Muscle of arm (tissue), 14 donors: ENCODE measurements at places on chromosomes 16 and 17. TPM values are rescaled to one million over a fixed set of nuclear protein-coding genes. Genes with fewer than 3 reads are reported as not detected.

DNA sequence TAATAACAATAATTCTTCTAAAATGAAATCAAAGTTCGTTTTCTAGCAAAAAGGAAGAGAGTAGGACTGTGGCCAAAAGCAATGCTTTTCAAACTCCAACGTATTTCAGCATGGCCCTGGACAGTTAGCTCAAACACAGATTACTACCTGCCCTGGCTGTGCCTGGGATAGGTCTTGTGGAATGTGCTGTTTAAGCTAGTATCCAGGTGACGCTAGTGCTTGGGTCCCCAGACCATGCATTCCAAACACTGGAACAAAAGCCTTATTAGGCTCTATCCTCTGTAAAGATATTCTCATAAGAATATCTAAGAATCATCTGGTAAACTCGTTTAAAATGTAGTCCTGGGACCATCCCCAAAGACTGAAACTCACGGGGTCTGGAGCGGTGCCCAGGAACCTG, 52.6 kb upstream of the MEAK7 start:
- DNase-seq, result no peak

KCNH4 gene
- polyA plus RNA-seq, result 0.07 TPM

- no peak for DNase-seq
Observed at GRCh38 chr16:89300311-89300975, 82.9 kb downstream of the ZNF778 start.

HSD11B2 gene
- 8.6 TPM for polyA plus RNA-seq

APOBR gene
- 0.59 TPM for polyA plus RNA-seq

NTN1 gene
- 7.2 TPM for polyA plus RNA-seq

SLC7A5 gene
- 11.8 TPM for polyA plus RNA-seq

GRCh38 chr16:89898201-89898967, 20.3 kb upstream of the MC1R start:
- DNase-seq, result no peak

- no peak for DNase-seq
Observed at GRCh38 chr17:27810211-27810901, 10.0 kb upstream of the NOS2 start.

MT2A gene
- polyA plus RNA-seq, result 20.3 TPM

DNA sequence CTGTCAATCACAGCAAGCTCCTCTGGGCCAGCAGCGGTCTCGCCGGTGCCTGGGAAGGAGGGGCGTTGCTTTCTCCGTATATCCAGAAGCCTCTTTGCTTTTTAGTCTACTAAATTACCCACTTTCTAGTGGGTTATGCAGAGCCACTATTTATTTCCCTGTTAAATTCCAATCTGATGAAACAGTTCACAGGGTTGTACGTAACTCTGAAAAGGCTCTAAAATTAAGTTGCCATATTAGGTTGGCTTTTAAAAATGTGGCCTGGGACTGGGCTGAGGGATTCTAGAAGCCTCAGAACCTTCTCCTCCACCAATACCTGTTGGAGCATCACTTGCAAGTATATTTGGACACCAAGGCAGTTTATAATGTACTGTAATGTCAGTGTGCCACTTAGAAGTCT, 27.2 kb downstream of the MARCHF10 start:
- DNase-seq, result no peak

DNA sequence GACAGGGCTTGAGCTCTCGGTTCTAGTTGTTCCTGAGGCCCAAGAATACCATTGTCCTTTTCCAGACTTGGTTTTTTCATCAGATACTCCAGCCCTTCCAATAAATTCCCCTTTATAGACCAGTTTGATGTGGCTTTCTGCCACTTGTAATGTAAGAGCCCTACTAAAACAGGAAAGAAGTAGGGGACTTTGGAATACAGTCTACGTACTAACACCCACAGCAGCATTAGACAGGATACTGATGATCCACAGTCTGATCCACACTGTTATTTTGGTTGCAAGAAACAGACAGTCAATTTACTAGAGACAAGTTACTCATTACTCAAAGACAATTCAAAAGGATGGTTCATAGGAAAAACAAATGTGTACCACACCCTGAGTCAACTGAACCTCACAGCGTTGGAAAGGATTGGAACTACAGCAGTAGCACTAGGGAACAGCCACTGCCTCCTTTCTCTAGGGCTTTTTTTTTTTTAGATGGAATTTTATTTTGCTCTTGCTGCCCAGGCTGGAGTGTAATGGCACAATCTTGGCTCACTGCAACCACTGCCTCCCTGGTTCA, 45.9 kb upstream of the MED13 start:
- DNase-seq, result no peak

- no peak for DNase-seq
Observed at GRCh38 chr17:77465358-77466041, 324.7 kb downstream of the SEC14L1 start.

CYBA gene
- 21.8 TPM for polyA plus RNA-seq

- no peak for DNase-seq
Observed at GRCh38 chr16:85555719-85556455, 57.2 kb upstream of the GSE1 start.

- DNase-seq, result no peak
Observed at GRCh38 chr16:57966204-57966771, 4.6 kb downstream of the CNGB1 start.

- no peak for DNase-seq
Observed at GRCh38 chr17:68290268-68290954, 516 bp downstream of the SLC16A6 start.

DNA sequence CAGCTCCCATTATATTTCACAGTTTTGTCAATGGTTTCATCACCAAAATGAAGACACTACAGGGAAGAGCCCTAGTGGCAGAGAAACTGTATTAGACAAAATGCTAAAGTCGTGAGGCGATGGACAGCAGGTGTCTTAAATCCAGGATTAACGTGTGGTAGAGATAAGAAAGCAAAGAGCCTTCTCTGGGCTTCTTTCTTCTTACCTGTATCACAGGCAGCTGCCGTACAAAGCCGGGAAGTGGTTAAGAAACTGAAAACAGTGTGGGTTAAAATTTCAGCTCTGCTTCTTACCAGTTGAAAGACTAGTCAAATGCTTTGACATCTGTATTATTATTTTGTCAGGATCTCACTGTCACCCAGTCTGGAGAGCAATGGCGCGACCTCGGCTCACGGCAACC, 98.2 kb upstream of the NUDT7 start:
- DNase-seq, result no peak

- DNase-seq, result no peak
Observed at GRCh38 chr16:88315543-88316105, 67.1 kb upstream of the ZNF469 start.

GRCh38 chr17:622356-622755, 92.3 kb downstream of the VPS53 start:
- DNase-seq, result no peak

DNA sequence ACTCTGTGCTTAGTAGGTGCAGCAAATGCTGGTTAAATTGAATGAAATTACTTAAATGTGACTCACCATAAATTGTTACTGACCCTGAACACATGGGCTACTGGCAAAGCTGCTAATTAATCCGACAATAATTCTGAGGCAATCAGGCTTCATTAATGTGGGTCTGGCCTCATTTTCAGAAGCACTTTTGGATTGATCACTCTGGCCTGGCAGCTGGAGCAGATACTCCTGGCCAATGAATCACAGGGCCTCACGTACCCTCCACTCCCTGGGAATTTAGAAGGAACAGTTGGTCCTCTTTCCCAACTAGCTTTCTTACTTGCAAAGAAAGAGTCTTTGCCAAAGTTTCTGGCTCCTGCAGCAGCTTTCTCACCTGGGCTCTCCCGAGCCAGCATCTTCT, 162.0 kb upstream of the ZKSCAN2 start:
- no peak for DNase-seq

DNA sequence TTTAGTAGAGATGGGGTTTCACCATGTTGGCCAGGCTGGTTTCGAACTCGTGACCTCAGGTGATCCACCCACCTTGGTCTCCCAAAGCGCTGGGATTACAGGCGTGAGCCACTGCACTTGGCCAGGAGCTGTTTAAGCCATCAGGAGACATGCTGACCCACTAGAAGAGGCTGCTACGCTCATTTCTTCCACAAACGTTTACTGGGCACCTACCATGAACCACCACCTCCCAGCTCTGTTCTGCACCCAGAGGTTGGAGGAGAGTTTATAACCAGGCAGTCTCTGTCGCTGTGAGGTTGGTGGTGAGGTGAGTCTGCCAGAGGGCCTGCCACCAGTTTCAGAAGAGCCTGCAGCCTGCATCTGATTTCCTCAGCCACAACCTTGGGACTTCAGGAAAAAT, 51.8 kb downstream of the SF3B3 start:
- no peak for DNase-seq

GRCh38 chr17:7262935-7263800, 890 bp upstream of the CLDN7 start:
- no peak for DNase-seq
